ENCODE measurements at places on chromosomes 6 and 20. TPM values are rescaled to one million over a fixed set of nuclear protein-coding genes. Genes with fewer than 3 reads are reported as not detected.

TASP1 gene
- 7.4 TPM for total RNA-seq

SEMG1 gene
- total RNA-seq: not detected

KCNG1 gene
- total RNA-seq: 5.5 TPM

MAS1 gene
- total RNA-seq: not detected

PLG gene
- not detected for total RNA-seq

SLC16A10 gene
- not detected for total RNA-seq

TMC2 gene
- under 0.01 TPM for total RNA-seq

Measured in subcutaneous preadipocyte (primary cell).